ENCODE measurements at places on chromosomes 2 and 18.

DNA sequence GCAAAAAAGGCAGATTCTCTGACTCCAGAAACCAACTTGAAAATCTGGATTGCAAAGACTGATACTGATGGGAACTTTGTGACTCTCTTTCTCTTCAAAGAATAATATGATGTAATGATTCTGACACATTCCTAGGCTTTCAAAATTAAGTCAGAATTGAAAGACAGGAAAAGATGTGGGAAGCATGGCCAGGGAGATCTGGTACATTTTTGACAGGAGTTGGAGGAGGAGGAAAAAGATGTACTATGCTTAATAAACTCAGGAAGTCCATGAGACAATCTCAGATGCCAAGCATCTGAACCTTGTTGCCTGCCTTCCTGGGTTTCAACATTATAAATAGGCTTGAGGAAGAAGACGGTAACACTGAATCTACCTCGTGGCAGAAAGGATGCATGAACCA lies 34.2 kb downstream of the KLF7 start:
- DNase-seq = no peak

DNA sequence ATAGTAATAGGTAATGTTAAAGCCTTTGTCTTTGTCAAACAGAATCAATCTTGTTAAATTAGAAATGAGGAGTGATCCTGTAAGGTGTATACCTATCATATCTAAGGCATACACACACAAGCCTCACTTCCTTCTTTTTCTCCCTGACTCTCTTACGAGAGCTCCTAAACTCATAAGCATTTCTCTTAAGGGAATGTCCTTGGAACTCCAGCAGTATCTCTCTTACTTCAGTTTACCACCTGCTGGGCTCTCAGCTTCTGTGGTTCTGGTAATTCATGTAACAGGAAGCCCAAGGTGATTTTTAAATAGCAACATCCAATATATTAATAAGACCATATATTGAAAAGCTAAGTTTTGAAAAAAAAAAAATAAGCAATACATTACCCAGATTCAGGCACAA lies 85.9 kb downstream of the UBE2E3 start:
- DNase-seq = no peak

GRCh38 chr2:186255823-186256222 lies 230.2 kb upstream of the ZC3H15 start:
- no peak for DNase-seq

DNA sequence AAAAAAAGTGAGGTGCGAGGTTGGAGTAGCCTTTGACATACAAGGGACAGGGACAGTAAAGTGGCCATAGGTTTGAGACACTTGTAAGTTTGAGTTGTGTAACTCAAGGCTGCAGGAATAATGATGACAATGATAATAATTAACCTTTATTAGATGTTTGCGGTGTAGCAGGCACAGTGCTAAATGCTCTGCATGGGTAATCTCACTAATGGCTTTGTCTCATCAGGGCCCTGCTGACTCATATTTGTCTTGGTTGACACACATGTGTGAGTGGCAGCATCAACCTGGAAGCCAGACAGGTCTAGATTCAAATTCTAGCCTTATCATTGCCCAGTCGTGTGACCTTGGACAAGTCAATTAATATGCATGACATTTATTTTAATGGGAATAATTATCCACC lies 126.2 kb downstream of the FSHR start:
- DNase-seq = peak; percentile 24

DNA sequence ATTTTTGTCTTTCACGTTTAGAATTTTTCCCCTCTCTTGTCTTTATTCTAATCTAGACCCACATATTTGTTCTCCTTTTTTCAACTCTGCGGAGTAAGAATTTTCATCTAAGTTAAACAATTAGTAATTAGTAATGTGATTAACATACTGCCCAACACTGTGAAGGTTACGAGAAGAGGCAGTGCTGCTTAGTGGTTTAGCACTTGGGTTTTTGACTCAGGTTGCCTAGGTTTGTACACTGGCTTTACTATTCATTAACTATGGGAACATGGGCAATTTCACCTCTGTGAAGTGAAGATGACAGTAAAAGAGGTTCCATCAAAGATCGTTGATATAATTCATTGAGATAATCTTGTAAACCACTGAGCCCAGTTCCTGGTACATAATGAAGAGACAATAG lies 82.2 kb upstream of the PNPT1 start:
- no peak for DNase-seq

GRCh38 chr2:83186105-83186760 lies 1272.8 kb downstream of the SUCLG1 start:
- DNase-seq = no peak

DNA sequence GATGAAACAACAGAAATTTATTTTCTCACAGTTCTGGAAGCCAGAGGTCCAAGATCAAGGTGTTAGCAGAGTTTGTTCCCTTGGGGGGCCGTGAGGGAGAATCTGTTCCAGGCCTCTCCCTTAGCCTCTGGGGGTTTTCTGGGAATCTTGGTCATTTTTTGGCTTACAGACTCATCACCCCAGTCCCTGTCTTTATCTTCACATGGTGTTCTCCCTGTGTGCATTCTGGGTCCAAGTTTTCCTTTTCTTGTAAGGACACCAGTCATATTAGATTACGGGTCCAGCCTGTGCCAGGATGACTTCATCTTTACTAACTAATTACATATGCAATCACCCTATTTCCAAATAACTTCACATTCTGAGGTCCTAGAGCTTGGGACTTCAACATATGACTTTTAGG lies 292.5 kb upstream of the TRIB2 start:
- DNase-seq = no peak

DNA sequence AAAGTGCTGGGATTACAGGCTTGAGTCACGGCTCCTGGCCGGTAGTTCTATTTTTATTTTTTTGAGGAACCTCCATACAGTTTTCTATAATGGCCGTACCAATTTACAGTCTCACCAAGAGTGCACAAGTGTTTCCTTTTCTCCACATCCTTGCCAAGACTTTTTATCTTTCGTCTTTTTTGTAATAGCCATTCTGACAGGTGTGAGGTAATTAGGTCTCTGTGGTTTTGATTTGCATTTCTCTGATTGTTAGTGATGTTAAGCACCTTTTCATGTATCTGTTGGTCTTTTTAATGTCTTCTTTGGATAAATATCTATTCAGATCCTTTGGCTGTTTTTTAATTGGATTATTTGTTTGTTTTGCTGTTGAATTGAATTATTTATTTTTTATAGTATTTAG lies 9.3 kb downstream of the ARMC9 start:
- DNase-seq = no peak

DNA sequence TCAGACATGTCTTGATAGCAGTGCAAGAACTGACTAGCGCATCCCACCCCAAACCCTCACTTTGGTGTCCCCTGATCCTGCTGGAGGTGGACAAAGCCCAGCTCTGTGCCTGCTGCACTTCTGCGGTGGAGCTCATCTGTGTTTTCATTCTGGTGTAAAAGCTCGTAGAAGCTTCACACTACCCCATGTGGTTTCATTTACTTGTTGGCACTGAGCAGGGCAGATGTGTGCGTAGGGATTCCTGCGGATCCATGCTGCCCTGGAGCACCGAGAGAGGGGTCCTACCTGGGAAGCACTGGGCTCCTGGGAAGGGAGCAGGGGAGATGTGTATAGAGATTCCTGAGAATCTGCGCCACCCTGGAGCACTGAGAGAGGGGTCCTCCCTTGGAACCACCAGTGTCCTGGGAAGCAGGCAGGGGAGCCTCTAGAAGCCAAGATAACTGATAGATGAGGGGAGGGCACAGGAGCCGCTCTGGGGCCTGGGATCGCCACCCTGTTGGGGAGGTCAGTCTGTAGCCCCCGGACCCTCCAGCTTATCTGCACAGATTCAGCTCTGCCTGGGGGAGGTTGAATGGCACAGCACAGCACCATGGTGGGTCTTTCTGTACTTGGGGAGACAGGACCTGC lies 106.9 kb upstream of the OTOS start:
- no peak for DNase-seq

DNA sequence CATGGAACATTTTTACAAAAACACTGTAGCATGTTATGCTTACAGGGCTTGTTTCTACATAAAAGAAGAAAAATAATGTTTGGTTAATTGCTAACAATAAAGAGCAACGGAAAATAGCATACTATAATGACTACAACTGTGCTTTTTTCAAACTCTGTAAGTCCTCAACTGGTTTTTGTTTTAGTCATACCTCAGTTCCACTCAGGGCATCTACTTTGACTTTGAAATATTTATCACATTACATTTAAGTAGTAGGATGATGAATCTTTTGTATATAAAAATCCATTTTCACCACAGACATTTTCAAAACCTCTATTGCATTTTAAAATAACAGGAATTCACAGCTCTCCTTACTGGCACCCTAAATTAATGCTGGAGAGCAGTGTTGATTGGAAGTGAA lies 8.3 kb downstream of the SATB2 start:
- DNase-seq = no peak

DNA sequence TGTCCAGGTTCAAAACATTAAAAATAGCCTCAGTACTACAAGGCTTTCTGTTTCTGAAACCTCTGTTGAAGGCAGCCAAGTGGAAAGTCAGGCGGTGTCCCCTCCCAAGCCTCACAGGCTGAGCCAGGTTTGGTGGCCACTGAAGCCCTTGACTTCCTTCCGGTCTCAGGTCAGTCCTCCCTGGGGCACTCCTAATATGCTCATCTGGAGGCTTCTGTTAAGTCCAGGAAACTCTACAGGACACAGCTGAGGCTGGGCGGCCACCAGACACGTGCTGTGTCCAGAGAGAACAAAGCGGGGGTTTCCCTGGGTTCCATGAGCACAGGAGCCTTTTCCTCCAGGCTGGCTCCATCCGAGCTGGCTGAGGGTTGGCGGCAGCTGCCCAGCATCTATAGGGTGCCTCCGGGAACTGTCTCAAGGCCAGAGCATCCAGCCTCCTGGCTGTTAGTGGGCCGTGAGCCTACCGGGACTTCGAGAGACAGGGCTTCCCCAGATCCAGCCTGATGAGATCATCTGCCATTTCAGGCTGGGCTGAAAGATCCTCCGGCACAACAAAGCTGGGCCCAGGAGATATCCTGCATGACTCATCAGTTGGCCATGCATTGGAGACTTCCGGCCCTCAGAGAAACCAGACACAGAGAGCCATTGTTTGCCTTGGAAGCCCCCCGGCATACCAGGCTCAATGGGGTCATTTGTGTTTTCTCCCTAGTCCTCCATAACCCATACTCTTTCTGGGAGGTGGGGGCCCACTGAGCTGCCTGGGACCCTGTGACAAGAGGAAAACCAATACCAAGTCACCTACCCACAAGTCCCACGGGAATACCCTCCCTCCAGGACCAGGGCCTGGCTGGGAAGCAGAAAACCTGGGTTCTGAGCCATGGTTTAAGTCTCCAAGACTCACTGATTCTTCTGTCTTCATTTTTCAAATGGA lies 71.7 kb downstream of the HS1BP3 start:
- no peak for DNase-seq

- DNase-seq = no peak
These were observed 60.6 kb downstream of the IRS1 start for GRCh38 chr2:226738821-226739544.

- DNase-seq = no peak
These were observed 2.2 kb upstream of the POLR2D start for GRCh38 chr2:127860130-127860529.

DNA sequence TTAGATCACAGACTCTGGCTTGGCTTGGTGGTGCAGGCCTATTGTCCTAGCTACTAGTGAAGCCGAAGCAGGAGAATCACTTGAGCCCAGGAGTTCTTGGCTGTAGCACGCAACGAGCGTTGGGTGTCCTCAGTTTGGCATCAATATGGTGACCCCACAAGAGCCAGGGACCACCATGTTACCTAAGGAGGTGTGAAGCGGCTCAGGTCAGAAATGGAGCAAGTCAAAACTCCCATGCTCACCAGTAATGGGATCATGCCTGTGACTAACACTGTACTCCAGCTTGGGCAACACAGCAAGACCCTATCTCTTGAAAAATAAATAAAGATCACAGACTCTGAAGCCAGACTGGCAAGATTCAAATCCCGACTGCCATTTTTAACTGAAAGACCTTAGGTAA lies 1.7 kb upstream of the NOL10 start:
- DNase-seq = no peak

- no peak for DNase-seq
These were observed 24.5 kb upstream of the SP5 start for GRCh38 chr2:170690640-170691039.

GRCh38 chr2:145599756-145600155 lies 1079.8 kb upstream of the ZEB2 start:
- DNase-seq = no peak

- no peak for DNase-seq
These were observed 343.5 kb upstream of the KLHL29 start for GRCh38 chr2:23041443-23041842.

GRCh38 chr2:145593991-145594614 lies 1074.2 kb upstream of the ZEB2 start:
- no peak for DNase-seq

DNA sequence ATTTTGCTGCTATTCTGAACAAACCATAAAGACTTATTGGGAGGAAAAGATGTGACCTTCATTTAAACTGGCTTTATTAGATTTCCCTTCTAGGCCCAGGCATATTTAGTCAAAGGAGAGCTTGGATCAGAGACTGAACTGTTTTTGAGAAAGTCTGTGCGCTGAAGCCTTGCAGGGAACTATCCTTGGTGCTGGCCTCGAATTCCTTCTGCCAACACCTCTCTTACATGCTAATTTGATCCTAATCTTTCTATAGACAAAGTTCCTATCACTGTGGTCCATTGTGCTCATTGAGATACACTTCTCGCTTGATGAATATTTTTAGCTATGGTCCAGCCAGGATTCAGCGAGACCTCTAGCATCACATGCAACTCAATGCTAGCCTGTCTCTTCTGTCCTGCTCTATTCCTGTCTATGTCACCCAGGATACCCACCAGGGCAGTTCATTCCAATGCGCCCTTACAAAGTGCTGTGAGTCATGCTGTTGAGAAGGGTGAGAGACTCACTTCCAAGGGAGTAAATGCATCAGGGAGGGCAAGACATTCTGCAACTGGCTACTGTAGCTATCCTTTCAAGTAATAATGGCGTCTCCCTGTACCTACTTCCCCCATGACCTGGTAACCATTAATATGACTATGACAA lies 356.7 kb upstream of the LYPD1 start:
- DNase-seq = no peak

DNA sequence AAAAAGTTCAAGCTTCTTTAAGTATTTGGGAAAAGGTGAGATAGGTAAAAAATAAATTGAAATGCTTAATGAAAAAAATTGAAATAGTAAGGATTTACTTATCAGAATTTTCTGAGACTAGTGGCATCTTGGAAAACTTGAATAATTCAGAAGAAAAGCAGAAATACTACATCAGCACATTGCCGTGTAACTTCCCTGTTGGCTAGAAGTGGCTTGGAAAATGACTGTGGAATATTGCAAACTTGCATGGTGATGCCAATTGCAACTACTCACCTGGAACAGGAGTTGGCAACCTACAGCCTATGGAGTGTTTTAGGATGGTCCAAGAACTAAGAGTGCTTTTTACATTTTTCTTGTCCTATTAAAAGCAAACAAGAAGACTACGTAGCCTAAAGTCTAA lies 603.5 kb upstream of the VRK2 start:
- DNase-seq = no peak

Measured in NCI-H1417 (cell line).